ENCODE measurements at places on chromosomes 5 and 9. TPM values are rescaled to one million over a fixed set of nuclear protein-coding genes. Genes with fewer than 3 reads are reported as not detected.
A peak's percentile ranks its signal among the peaks of the same experiment; 100 is the strongest.

GRCh38 chr9:114284316-114285060, 38.4 kb upstream of the ORM1 start:
- DNase-seq = no peak

Gene FAM193B
- total RNA-seq = 11.8 TPM

GRCh38 chr5:179256328-179257175, 88.7 kb downstream of the ADAMTS2 start:
- no peak for DNase-seq

Gene UGT3A1
- total RNA-seq = not detected

GRCh38 chr5:156019130-156019529, 307.8 kb upstream of the SGCD start:
- no peak for DNase-seq

DNA sequence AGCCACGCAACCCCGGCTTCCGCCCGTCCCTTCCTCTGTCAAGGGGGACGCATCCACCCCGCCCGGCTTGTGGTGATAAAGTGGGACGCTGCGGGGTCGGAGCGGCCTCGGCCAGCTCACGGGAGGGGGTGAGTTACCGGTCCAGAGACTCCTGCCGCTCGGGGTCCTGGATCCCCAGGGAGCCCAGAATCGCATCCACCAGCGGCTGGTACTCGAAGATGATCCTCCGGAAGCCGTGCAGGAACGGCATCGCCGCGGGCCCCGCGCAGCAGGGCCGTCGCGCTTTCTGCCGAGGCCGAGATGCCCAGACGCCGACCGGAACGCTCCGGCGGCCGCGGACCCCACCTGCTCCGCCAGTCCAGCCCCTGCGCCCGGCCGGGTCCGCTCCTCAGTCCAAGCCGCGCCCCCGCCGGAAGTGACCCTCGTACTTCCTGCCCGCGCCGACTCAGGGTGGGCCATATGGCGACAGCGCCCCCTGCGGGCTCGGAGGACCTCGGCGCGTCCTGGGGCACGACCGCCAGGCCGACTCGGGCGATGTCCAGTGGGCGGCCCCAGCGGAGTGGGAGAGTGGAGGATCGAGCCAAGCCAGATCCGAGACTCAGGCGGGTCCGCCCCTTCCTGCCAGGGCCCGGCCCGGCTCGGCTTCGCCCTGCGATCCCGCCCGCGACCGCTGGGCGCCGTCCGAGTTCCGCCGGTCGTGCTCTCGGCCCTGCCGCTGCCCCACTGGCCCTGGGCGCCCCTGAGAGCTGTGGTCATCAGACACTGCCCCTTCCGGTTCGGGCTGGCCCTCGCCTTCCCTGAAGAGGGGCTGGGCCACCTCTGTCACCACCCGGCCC, at the start of gene ASB6:
ASB6 (minus strand) TSS at position 402 of the 836 bp plus-strand sequence; CDS start at position 250, 152 bp downstream.
- DNase-seq = peak; percentile 94

GRCh38 chr5:111779260-111779921, 22.4 kb upstream of the NREP start:
- peak; percentile 14 for DNase-seq

GRCh38 chr5:64625678-64626077, 64.6 kb upstream of the SHISAL2B start:
- peak; percentile 67 for DNase-seq

All from RPMI7951 (cell line).